Type B pancreatic cell (in vitro differentiated cells): ENCODE measurements at places on chromosomes 6 and 20.
A peak's percentile ranks its signal among the peaks of the same experiment; 100 is the strongest.

GRCh38 chr6:43900916-43901732, 131.1 kb downstream of the VEGFA start:
- no peak for DNase-seq
- peaks cover 20% of the 10 kb centered on the region for H3K4me1 ChIP-seq
- no peak overlapping the region for H3K4me3 ChIP-seq
- H3K27me3 ChIP-seq, result peaks cover 3% of the 10 kb centered on the region

DNA sequence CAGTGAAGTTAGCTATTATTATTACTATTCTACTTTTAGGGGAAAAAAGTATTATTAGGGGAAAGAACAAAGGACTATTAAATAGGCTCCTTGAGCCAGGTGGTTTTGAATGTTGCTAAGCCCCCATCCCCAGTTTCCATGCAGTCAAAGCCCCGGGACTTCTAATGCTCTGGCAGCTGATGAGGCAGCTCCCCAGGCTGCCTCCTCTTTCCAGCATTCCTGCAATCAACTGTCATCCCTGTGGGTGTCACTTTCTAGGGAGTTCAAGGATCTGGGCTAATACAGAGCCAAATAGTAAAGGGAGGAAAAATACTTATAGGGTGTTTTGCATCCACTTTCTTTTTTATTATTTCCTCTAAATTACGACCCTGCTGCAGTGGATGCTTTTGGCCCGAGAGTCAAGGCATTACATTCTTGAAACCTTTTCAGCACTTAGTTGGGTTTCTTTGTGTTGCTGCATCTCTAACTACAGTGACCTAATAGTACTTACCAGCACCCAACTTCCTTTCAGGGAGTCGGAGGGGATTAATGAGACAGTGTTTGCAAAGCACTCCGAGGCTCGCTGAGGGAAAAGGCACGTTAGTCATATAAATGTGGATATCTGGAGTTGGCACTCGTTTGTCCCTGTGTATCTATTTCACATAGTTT, 303.9 kb upstream of the MAP3K7 start:
- no peak overlapping the region for H3K4me3 ChIP-seq
- H3K27ac ChIP-seq, result no peak overlapping the region
- H3K27me3 ChIP-seq, result peaks cover 18% of the 10 kb centered on the region
- no peaks in the 10 kb centered on the region for H3K36me3 ChIP-seq

- H3K27me3 ChIP-seq, result peaks cover 10% of the 10 kb centered on the region
- peak overlapping the region; percentile 29 for H3K4me3 ChIP-seq
- H3K36me3 ChIP-seq, result no peaks in the 10 kb centered on the region
- peaks cover 52% of the 10 kb centered on the region for H3K4me1 ChIP-seq
Measured at GRCh38 chr20:47791084-47791599, 5.9 kb upstream of the SULF2 start.

DNA sequence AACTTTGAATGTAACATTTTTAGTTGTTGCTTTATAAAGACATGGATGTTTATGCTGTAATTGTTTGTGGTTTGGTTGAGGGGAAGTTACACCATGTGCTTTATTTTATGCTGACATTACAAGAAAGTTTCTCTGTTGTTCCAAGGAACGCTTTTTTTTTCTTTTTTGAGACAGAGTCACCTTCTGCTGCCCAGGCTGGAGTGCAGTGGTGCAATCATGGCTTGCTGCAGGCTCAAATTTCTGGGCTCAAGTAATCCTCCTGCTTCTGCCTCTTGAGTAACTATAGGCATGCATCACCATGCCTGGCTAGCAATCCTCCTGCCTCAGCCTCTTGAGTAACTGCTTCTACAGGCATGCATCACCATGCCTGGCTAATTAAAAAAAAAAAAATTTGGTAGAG, 21.0 kb upstream of the IFNGR1 start:
- H3K4me1 ChIP-seq, result no peaks in the 10 kb centered on the region
- no peaks in the 10 kb centered on the region for H3K36me3 ChIP-seq
- no peak overlapping the region for H3K4me3 ChIP-seq
- H3K27me3 ChIP-seq, result no peaks in the 10 kb centered on the region
- H3K27ac ChIP-seq, result no peak overlapping the region

DNA sequence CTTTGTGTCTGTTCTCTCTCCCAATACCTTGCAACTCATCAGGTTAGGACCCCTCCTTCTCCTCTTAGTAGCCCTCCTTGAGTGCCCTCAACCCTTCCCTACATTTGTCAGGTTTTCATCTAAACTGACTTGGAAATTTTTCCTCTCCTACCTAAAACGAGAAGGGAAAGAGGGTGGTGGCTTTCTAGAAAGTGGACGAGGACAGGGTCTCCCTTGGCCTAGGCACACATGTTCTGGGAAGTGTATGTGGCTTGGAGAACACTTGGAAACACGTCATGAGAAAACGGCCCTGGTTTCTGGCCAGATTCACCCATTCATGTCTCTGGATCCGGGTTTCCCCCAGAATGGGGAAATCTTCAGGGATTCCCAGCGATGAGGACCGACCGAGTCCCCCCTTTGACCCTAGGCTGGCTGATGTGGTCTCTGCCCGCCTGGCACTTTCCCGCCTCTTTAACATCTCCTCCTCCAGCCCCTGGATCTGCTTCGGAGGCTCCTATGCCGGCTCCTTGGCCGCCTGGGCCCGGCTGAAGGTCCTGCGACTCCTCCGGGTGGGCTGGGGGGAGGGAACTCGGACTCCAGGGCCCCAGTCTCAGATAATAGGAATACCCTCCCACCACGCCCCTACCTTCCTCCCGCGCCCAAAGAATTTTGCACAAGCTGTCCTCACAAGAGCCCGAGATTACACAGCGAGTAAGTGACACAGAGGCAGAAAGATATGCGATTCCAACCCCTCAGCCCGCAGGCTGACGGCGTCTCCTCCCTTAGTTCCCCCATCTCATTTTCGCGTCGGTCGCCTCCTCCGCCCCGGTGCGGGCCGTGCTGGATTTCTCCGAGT, 3.0 kb downstream of the PRSS16 start:
- H3K27me3 ChIP-seq, result peaks cover 58% of the 10 kb centered on the region
- H3K36me3 ChIP-seq, result no peaks in the 10 kb centered on the region
- no peak for DNase-seq
- H3K4me3 ChIP-seq, result peak overlapping the region; percentile 98
- peak overlapping the region; percentile 99 for H3K27ac ChIP-seq
- no peaks in the 10 kb centered on the region for H3K4me1 ChIP-seq

- H3K4me1 ChIP-seq, result peaks cover 27% of the 10 kb centered on the region
- peak within 1 kb of the TSS; percentile 99 for H3K4me3 ChIP-seq
- no peaks in the 10 kb centered on the region for H3K27me3 ChIP-seq
- H3K36me3 ChIP-seq, result peaks cover 18% of the 10 kb centered on the region
- peak; percentile 96 for DNase-seq
Measured at GRCh38 chr6:30556066-30556905, at the start of gene GNL1. Gene GNL1 (minus strand): TSS chr6:30556489. CDS start chr6:30556203, 286 bp downstream.

- no peak for DNase-seq
- H3K27ac ChIP-seq, result no peak overlapping the region
- peaks cover 6% of the 10 kb centered on the region for H3K27me3 ChIP-seq
- no peaks in the 10 kb centered on the region for H3K4me1 ChIP-seq
- no peak overlapping the region for H3K4me3 ChIP-seq
Measured at GRCh38 chr6:52161689-52162438, 24.3 kb upstream of the IL17A start.

- peaks cover 15% of the 10 kb centered on the region for H3K27me3 ChIP-seq
- H3K4me3 ChIP-seq, result no peak overlapping the region
- no peaks in the 10 kb centered on the region for H3K36me3 ChIP-seq
Measured at GRCh38 chr20:24912397-24913075, 36.5 kb upstream of the CST7 start.

DNA sequence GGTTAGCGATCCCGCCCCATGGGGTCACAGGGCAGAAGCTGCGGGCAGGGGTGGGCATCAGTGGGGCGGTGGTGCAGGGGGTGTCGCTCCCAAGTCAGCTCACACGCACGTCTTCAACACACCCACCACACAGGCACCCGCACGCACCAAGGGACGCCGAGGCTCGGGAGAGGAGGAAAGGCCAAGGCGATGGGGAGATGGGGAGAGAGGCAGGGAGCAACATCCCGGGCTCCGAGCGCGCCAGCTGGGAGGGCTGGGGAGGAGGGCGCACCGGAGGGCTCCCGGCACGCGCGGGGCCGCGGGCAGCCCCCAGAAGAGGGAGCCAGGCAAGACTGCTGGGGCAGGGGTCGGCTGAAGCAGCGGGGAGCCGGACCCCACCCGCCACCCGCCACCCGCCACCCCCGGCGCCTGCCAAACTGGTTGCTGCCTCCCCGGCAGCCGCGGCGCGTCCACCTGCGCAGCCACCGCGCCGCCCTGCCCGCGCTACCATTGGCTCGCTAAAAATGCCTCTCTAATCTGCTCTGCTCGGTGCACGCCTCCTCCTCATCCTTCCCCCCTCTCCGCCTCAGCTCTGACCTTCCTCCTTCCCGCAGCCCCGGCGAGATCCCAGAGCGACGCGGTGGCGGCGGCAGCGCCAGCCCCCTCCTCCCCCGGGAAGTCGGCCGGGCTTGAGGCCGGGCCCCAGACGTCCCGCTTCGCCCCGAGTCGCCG, at the start of gene PACSIN1:
Gene PACSIN1 (plus strand): TSS at position 546 of the 711 bp plus-strand sequence. CDS start 60,230 bp downstream, outside the sequence.
- no peak for DNase-seq
- peaks cover 14% of the 10 kb centered on the region for H3K27me3 ChIP-seq
- H3K27ac ChIP-seq, result peak within 1 kb of the TSS; percentile 65
- H3K36me3 ChIP-seq, result no peaks in the 10 kb centered on the region
- H3K4me3 ChIP-seq, result peak within 1 kb of the TSS; percentile 83

- no peak overlapping the region for H3K27ac ChIP-seq
- peaks cover 5% of the 10 kb centered on the region for H3K36me3 ChIP-seq
- H3K4me1 ChIP-seq, result peaks cover 30% of the 10 kb centered on the region
- no peaks in the 10 kb centered on the region for H3K27me3 ChIP-seq
- no peak overlapping the region for H3K4me3 ChIP-seq
Measured at GRCh38 chr6:56759521-56759920, 116.8 kb upstream of the DST start.

- H3K27ac ChIP-seq, result no peak overlapping the region
- DNase-seq, result no peak
- no peaks in the 10 kb centered on the region for H3K27me3 ChIP-seq
- H3K4me1 ChIP-seq, result peaks cover 13% of the 10 kb centered on the region
- H3K4me3 ChIP-seq, result no peak overlapping the region
Measured at GRCh38 chr6:14697427-14697826, 548.4 kb upstream of the JARID2 start.

DNA sequence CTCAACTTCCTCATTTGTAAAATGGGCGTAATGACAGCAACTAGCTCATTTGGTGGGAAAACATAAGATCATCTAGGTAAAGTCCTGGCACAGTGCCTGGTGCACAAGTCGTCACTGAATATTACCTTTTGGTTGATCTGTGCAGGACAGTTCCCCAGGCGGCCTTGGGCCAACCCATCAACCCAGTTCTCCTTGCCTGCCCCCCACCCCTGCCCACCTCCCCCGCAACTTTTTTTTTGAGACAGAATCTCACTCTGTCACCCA, 99.2 kb downstream of the JPH2 start:
- H3K27me3 ChIP-seq, result peaks cover 12% of the 10 kb centered on the region
- H3K27ac ChIP-seq, result no peak overlapping the region
- peaks cover 10% of the 10 kb centered on the region for H3K4me1 ChIP-seq

DNA sequence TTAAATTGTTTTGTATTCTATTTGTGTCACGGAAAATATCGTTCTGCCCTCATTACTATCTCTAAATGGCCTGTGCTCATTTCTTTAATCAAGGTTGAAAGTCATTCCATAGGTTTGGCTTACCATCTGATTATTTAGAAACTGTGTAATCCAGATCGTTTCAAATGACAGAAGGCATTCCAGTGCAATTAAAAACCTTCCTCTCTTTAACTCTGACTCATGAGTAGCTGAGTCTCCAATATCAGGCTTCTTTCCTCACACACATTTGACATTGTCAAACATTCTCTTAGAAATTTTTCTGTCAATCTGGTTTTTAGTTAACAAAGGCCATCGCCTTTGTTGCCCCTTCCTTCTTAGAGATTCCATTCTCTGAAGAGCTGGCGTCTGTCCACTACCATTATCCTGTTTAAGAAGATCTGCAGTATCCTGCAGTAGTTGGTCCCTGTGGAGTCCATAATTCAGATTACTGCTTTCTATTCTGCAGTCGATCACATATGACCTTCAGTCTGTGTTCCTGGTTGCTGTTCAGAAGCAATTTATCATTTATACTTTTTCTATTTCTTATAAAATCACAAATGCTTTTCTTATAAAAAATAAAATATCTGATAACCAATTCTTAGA, 3.9 kb upstream of the TRDN start:
- H3K27ac ChIP-seq, result no peak overlapping the region
- no peaks in the 10 kb centered on the region for H3K27me3 ChIP-seq
- no peaks in the 10 kb centered on the region for H3K36me3 ChIP-seq
- DNase-seq, result no peak

DNA sequence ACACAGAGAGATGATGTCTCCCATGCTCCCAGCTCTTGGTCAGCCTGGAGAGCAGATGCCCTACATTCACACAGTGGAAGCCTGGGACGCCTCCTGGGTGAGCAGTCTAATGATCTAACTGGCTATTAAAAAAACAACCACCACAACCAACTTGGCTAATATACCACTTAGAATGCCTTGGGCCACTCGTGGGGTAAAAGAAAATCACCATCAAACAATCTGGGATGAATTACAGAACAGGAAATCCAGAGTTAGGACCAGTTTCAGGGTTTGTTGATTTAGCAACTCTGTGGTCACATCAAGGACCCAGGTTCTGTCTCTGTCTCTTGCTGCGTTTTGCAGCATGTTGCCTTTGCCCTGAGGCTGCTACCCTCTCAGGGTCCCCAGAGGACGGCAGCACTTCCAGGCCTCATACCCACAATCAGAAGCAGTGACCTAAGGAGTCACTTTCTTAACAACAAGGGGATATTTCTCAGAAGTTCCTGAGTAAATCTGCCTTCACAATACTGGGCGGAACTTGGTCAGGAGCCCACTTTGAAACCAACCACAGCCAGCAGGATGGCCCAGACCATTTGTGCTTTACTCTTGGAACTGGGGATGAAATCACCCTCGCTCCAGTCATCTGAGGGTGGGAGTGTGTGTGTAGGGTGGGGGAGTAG, 118.7 kb downstream of the CLIC5 start:
- H3K27ac ChIP-seq, result no peak overlapping the region
- no peaks in the 10 kb centered on the region for H3K36me3 ChIP-seq
- DNase-seq, result no peak
- H3K27me3 ChIP-seq, result no peaks in the 10 kb centered on the region

- no peak for DNase-seq
- peaks cover 17% of the 10 kb centered on the region for H3K4me1 ChIP-seq
- no peak overlapping the region for H3K4me3 ChIP-seq
- H3K27me3 ChIP-seq, result no peaks in the 10 kb centered on the region
- H3K36me3 ChIP-seq, result no peaks in the 10 kb centered on the region
Measured at GRCh38 chr6:15239616-15240364, 6.1 kb upstream of the JARID2 start.

GRCh38 chr6:110934381-110934898, 24.1 kb upstream of the GTF3C6 start:
- no peaks in the 10 kb centered on the region for H3K4me1 ChIP-seq
- no peak overlapping the region for H3K4me3 ChIP-seq
- no peaks in the 10 kb centered on the region for H3K27me3 ChIP-seq
- DNase-seq, result no peak

- DNase-seq, result no peak
- H3K27ac ChIP-seq, result no peak overlapping the region
- no peaks in the 10 kb centered on the region for H3K36me3 ChIP-seq
- H3K4me1 ChIP-seq, result peaks cover 25% of the 10 kb centered on the region
- no peaks in the 10 kb centered on the region for H3K27me3 ChIP-seq
- no peak overlapping the region for H3K4me3 ChIP-seq
Measured at GRCh38 chr6:116446399-116446798, 14.8 kb upstream of the CALHM6 start.

- no peaks in the 10 kb centered on the region for H3K27me3 ChIP-seq
- no peaks in the 10 kb centered on the region for H3K36me3 ChIP-seq
- no peak for DNase-seq
Measured at GRCh38 chr6:30998785-30999184, 11.5 kb upstream of the MUC22 start.

- H3K36me3 ChIP-seq, result no peaks in the 10 kb centered on the region
- no peak overlapping the region for H3K4me3 ChIP-seq
- H3K4me1 ChIP-seq, result no peaks in the 10 kb centered on the region
- no peak overlapping the region for H3K27ac ChIP-seq
- no peak for DNase-seq
- no peaks in the 10 kb centered on the region for H3K27me3 ChIP-seq
Measured at GRCh38 chr6:18362058-18362561, 25.0 kb upstream of the RNF144B start.
